ENCODE measurements at places on chromosomes 7 and 10.

- DNase-seq: no peak
These were observed 10.9 kb downstream of the PRKAG2 start for GRCh38 chr7:151866028-151866427.

- DNase-seq: no peak
These were observed 12.3 kb downstream of the TCF7L2 start for GRCh38 chr10:112962343-112962742.

DNA sequence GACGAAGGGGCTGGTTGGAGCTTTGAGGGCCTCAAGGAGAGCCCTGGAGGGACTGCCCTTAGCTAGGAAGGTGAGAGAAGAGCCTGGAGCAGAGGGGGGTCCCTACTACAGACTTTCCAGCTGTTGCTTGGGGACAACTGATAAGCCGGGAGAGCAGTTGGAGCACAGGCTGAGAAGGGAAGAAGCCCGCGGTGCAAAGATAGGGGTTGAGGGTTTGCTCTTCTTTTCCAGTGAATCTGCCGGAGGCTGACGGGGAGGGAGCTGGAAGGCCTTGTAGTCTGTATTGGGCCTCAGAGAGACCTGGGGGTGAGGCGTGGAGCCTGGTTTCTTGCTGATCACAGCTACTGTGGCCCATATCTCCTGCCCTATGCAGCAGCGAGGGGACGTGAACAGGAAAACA, 23.7 kb downstream of the CYP26A1 start:
- no peak for DNase-seq

GRCh38 chr10:49486009-49486408, 52.9 kb downstream of the ERCC6 start:
- no peak for DNase-seq

- DNase-seq: no peak
These were observed 3.9 kb upstream of the HOXA2 start for GRCh38 chr7:27106181-27106900.

GRCh38 chr10:50582766-50583762, 40.7 kb downstream of the SGMS1 start:
- DNase-seq: no peak

GRCh38 chr10:22697800-22698199, 16.6 kb downstream of the PIP4K2A start:
- no peak for DNase-seq

GRCh38 chr7:152760854-152761748, 1.5 kb downstream of the ACTR3B start:
- no peak for DNase-seq

DNA sequence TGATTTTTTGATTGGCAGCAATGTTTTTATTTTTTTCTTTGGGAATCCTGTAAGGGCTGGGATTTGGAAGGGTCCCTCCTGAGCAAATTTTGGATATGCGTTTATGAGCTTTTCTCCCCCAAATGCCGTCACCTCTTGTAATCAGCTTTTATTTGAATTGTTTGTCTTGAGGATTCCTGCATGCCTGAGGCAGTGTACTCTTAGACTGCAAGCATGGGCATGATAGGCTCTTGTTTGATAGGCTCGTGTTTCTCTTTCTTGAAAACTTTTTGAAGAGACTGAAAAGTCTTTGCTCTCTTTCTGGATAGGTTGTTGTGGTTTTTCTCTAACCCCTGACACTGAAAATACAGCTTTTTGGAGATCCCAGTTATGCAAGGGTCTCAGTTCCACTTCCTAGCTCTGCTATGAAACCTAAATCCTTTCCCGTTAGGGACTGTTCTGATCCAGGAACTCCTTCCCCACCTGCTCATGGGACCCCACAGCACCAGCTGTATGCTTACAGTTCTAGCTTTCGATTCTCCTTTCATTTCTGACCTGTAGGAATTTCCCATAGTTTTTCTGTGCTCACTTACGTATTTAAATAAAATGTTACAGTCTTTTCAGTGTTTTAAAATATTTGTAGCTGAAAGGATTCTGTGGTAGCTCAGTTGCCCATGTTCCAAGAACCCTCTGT, 17.2 kb downstream of the TSPAN13 start:
- DNase-seq: no peak

DNA sequence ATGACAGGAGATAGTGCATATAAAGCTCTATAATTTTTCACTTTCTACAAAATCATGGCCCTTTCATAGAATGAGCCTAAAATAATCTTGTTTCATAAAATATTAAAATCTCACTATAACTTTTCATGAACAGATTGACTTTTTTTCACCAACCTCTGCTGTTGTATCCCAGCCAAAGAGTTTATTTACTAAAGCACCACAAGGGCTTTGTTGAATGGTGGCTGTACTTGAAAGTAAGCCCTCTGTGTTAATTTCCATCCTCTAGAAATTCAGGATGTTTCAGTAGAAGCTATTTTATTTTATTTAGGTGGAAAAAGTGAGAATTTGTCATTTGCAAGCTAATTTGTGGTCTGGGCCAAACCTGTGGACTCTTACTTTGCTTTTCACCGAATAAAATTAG, 30.2 kb downstream of the THNSL1 start:
- DNase-seq: no peak

DNA sequence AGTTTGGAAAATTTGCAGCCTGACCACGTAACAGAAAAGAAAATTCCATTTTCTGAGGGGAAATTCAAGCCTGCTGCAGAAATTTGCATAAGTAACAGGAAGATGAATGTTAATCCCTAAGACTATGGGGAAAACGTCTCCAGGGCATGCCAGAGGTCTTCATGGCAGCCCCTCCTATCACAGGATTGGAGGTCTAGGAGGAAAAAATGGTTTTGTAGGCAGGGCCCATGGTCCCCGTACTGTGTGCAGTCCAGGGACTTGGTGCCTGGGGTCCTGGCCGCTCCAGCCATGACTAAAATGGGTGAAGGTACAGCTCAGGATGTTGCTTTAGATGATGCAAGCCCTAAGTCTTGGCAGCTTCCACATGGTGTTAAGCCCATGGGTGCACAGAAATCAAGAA, 437.3 kb upstream of the SEMA3A start:
- DNase-seq: no peak

GRCh38 chr10:101572785-101573184, 15.3 kb downstream of the POLL start:
- no peak for DNase-seq

DNA sequence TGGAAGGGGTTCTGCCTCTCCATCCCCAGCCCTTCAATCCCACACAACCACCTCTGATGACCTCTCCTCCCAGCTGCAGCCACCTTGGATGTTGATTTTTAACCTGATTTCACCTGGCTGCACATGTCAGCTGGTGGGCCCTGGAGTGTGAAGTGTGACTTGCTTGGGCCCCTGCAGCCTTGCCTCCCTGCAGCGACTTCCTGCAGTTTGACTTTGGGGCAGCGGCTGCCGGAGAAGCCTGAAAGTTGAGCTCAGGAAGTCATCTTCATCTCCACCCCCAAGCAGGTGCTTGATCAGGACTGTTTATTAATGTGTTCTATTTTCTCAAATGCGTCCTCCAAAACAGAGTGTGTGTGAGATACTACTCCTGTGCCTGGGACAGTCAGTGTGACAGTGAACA, 675.2 kb upstream of the GALNT17 start:
- no peak for DNase-seq

DNA sequence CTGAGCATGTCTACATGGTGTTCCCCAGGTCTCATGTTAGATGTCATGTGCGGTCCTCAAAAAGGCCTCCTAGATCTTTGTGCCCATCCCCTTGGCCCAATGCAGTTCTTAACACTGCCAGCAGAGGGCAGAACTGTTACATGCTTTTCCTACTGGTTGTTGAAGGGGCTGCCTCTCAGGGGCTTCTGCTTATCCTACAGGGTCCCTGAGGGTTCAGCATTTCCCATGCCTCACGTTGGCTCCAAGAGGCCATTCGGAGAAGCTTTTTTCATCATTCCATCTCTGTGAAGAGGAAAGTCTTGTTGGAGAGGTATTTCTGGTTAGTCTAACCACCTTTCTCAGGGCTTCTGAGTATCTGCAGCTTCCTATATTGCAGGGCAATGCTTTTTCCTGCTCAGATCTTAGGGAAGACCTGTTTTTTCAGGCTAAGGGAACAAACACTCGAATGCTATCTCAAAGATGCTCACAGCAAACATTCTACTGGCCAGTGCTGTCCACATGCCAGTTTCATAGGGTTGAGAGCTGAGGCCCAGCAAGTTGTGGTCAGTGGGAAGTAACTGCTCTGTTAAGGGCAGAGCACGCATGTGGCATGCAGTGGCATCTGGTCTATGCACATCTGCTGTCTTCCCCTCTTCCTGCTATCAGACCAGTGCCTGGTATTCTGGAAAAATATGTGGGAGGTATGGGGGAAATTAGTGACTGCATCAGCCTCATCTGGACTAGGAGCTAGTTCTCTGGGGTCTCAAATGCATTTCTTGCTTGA, 31.5 kb downstream of the MBL2 start:
- DNase-seq: no peak

- DNase-seq: no peak
These were observed 76.9 kb downstream of the ZNF365 start for GRCh38 chr10:62450912-62451610.

- DNase-seq: no peak
These were observed 171.4 kb upstream of the NUPR2 start for GRCh38 chr7:56287429-56288138.

DNA sequence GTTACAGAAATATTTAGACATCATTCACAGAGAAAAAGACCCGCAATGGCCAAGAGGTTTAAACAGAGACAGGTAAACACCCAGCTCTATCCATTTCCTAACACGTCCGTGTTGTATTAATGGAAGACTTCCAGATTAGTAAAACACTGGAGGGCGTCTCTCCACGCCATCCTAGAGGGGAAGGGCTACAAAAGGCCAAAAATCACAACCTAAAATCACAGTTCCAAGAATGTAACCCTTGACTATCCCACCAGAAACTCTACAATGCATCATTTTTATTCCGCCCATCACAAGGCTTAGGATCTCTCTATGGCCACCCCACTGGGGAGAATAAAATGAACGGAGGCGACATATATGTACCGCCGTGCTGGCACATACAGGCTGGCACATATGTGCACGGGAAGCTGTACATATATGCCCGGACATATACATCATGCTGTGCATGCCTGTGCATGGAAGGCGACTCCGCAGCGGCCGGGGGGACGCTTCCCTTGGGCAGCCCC, 734 bp downstream of the PCLO start:
- DNase-seq: no peak

GRCh38 chr10:114663626-114664025, 5.6 kb upstream of the ABLIM1 start:
- DNase-seq: no peak

DNA sequence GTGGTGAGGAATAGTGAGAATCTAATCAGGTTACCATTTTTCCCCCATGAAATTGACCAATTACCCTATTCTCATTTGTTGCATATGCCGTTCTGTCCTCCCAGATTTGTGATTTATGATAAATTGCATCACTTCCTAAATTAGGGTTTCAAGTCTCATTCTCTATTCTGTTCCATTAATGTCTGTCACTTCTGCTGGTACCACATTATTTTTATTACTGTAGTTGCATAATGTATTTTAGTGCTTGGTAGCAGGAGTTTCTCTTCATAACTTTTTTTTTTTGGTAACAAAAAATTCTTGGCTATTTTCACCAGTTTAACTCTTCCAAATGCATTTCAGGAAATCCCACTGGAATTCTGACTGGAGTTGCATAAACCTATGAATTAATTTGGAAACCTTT, 44.0 kb upstream of the FAM133B start:
- no peak for DNase-seq

- no peak for DNase-seq
These were observed 1.1 kb downstream of the PALS2 start for GRCh38 chr7:24574386-24574785.

DNA sequence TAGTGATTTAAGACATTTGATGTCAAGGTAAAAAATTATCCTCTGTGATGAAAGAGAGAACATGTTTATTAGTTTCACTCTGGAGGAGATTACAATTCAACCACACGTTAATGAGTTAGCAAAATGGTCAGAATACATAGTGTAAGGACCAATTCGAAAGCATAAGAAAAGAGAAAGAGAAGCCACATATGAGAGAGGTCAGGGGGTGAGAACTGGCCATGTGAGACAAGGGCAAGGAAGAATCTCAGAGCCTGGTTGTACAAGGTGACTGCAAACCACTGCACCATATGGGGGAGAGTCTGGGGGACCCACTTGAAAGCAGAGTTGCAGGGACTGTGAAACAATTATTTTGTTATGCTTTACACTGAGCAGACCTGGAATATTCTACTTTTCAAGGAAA, 27.7 kb upstream of the BET1 start:
- no peak for DNase-seq

GRCh38 chr10:1422275-1422674, 315.1 kb downstream of the ADARB2 start:
- DNase-seq: no peak

- no peak for DNase-seq
These were observed 472 bp downstream of the RASSF4 start for GRCh38 chr10:44960088-44960460.

DNA sequence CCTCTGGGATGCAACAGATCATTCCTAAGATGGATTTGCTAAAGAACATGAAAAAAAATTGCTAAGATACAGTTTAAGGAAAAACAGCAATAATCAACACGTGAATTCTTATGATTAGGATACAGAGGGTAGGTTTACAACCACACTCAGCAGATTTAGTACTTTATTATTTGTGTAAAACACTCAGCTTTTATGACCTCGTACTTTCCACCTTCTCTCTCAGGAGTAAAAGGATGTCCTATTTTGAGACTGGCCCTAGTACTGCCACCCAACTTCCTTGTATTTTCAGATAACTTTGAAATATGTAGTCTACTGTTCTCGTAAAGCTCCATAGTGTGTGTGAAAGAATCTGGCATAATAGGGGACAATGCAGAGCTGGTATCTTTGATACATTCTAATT, 186.1 kb downstream of the ARL4A start:
- DNase-seq: no peak

GRCh38 chr7:35699796-35700305, 4.9 kb upstream of the HERPUD2 start:
- DNase-seq: no peak

GRCh38 chr7:22559829-22560489, 60.0 kb upstream of the STEAP1B start:
- DNase-seq: no peak

- no peak for DNase-seq
These were observed 118.0 kb downstream of the OTUD1 start for GRCh38 chr10:23556727-23557440.

GRCh38 chr7:318476-318875, 28.5 kb downstream of the FOXL3 start:
- DNase-seq: no peak

DNA sequence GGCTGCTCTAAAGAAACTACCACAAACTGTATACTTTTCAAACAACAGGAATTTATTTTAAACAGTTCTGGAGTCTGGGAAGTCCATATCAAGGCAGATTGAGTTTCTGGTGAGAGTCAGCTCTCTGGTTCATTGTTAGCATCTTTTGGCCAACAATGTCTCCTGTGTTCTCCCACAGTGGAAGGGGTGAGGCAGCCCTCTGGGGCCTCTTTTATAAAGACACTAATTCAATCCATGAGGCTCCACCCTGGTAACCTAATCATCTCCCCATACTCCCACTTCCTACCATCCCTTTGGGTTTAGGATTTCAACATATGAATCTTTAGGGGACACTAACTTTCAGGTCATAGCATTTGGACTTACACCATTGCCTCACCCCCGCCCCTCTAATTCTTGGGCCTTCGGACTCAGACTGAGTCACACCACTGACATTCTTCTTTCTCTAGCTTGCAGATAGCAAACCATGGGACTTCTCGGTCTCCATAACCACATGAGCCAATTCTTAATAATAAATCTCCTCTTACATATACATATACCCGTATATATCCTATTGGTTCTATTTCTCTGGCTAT, 64.3 kb upstream of the ANTXRL start:
- no peak for DNase-seq
